ENCODE measurements at places on chromosomes 12 and 14.

DNA sequence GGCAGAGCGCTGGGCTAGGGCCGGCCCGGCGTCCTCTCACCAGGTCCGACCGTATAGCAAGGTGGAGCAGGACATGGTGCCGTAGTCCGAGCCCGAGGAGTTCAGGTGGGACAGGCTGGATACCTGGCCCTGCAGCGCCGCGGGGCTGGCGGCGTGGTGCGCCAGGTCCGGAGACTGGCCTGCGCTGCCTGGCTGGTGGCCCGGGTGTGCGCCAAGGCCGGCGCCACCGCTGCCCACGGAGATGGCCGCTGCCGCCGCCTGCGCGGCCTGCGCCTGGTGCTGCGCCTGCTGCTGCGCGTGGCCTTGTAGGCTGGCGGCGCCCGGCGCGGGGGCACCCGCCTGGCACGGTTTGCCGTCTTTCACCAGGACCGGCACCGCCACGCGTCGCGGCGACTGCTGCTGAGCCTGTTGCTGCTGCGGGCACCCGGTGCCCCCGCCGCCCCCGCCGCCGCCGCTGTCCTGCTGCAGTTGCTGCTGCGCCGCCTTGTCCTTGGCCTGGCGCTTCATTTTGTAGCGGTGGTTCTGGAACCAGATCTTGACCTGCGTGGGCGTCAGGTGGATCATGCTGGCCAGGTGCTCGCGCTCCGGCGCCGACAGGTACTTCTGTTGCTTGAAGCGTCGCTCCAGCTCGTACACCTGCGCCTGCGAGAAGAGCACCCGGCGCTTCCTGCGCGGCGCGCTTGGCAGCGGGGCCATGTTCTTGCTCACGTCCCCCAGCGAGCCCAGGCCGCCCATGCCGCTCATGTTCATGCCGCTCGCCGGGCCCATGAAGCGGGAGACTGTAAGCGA is 2.6 kb downstream of the NKX2-1 start:
- DNase-seq = no peak

DNA sequence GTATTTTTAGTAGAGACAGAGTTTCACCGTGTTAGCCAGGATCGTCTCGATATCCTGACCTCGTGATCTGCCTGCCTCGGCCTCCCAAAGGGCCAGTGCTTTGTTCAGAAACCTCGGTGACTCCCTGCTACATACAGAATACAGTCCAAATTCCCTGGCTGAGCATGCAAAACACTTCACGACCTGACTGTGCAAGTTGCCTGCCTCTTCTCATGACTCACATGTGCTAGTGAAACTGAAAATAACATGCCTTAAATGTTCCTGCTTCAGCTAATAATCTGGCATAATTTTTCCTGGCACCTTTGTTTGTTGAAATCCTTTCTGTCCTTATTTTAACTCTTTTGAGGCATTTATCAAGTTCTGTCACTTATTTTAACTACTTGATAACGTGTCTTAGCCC is 8.2 kb downstream of the DMAC2L start:
- no peak for DNase-seq

DNA sequence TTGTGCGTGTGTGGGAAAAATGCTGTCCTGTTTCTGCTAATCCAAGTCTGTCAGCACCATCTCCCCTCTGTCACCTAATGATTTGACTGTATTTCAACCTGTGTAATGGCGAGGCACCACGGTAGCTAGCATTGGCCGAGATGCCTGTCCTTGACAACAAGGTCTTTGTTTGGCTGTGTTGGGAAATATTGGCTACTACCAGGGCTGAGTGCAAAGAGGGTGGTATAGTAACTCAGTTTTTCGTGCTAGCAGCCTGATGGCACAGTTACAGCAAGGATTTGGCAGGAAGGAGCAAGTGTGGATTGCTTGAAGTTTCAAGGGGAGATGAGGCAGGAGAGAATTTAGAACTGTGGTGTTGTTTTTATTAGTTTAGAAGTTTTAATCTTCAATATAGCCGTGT is 440.3 kb upstream of the RGS6 start:
- DNase-seq = no peak

DNA sequence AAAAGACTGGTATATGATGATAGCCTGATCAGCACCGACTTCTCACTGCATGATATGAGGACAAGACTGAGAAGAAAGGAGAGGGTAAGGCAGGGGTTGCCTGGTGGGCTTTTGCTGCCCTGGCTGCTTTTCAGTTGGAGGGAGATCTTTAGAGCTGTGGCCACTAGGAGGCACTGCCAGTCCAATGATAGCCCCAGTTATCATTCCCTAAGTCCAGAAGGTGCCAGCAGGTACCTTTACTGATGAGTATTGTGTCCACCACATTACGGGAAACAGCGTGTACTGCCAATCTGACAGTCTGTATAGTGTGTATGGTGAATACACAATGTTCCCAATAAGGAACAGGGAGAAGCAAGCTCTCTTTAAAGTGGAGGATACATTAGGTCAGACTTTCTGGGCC is 55.8 kb upstream of the CCDC175 start:
- DNase-seq = no peak

DNA sequence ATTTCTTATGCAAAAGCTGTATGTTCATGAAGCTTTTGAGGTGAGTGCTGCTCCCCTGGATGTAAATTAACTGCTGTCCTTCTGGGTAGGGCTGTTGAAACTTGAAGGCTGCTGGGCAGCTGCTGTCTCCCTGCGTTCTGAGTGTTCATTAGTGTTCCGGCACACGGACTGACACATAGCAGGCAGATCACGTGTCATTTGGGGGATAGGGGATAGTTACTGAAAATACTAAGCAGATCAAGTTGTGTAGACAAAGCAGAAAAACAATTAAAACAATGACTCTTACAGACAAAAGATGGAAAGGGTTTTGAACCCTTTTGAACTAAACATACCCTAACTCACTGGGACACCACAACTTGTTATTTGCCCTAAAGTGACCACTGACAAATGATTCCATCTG is 82.5 kb downstream of the PRICKLE1 start:
- no peak for DNase-seq

- no peak for DNase-seq
Observed at GRCh38 chr12:95198914-95199313, 18.4 kb downstream of the FGD6 start.

DNA sequence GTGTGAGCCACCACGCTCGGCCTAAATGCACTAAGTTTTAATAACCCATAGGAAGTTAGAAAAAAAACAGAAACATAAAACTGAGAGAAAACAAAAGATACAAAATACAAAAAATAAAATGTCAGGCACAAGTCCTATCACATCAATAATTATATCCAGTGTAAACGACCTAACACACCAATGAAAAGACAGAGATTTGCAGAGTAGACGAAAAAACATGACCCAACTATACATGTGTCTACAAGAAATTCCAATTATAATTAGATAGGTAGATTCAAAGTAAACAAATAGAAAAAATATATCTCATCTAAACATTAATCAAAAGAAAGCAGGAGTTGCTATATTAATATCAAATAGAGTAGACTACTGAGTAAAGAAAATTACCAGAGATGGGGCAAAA is 69.4 kb upstream of the NUDT4 start:
- DNase-seq = no peak

DNA sequence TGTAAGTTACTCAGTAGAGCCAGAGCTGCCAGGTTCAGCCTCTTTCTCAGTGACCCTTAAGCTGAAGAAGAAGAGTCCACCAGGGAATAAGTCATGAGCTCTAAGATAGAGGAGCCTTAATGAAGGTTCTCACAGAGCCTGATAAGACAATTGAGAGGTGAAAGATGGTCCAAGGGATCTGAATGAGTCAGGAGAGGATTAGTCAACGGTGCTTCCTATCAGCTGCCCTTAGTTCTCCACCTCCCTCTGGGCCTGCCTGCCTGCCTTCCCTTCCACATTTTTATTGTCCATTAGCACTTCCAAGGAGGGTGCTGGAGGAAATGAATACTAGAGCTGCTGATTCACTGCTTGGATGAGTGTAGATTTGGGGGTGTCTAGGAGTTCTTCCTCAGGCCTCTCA is 161.7 kb upstream of the RMST start:
- no peak for DNase-seq

DNA sequence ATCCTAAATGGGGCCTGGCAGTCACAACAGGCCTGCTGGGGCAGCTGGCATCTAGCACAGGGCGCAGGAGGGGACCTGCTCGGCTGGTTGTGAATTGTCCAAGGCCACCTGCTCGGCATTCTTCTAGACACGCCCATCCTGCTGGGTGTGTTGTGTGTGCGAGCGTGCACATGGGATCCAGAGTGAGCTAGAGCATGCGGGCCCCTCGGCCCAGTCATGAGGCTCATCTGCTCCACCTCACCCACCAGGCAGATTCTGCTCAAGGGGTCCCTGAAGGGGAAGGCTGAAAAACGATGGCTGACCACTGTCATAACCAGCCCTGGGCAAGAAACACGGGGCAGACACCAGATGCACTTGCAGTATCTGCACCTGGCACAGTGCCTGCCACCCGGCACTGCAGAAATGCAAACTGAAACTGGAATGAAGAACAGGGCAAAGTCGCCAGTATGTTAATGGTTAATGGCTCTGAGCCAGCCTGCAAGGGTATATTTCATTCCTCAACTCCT is 31.8 kb downstream of the MAX start:
- DNase-seq = peak; percentile 72

- DNase-seq = no peak
Observed at GRCh38 chr14:66403183-66403582, 83.0 kb upstream of the CCDC196 start.

- DNase-seq = no peak
Observed at GRCh38 chr12:7441216-7441615, 2.7 kb downstream of the CD163L1 start.

GRCh38 chr14:72523424-72524294 is 370.2 kb downstream of the DPF3 start:
- DNase-seq = no peak

DNA sequence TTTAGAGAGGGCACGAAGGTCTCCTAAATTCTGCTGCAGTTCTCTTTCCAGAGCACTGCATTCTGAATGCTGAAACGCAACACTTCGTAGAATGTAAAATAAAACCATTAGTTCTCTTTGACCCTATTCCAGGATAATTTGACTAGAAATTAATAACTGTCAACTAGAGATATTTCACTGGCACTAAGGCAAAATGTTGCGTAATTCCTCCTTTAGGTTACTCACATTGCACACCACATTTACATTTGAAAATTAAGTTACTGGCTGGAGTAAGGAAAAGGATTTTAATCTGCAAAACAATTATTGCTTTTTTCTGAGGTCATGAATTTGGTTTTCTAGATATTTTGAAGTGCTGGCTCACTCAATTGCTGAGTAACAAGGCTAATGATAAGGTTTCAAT is 58.0 kb upstream of the TRHDE start:
- DNase-seq = no peak

GRCh38 chr12:3972576-3972975 is 99.4 kb upstream of the PARP11 start:
- DNase-seq = no peak

- DNase-seq = no peak
Observed at GRCh38 chr12:60266381-60266852, 670.6 kb downstream of the SLC16A7 start.

- DNase-seq = no peak
Observed at GRCh38 chr14:40784860-40785259, 821.8 kb upstream of the LRFN5 start.

GRCh38 chr12:104626069-104626837 is 169.5 kb downstream of the CHST11 start:
- no peak for DNase-seq

DNA sequence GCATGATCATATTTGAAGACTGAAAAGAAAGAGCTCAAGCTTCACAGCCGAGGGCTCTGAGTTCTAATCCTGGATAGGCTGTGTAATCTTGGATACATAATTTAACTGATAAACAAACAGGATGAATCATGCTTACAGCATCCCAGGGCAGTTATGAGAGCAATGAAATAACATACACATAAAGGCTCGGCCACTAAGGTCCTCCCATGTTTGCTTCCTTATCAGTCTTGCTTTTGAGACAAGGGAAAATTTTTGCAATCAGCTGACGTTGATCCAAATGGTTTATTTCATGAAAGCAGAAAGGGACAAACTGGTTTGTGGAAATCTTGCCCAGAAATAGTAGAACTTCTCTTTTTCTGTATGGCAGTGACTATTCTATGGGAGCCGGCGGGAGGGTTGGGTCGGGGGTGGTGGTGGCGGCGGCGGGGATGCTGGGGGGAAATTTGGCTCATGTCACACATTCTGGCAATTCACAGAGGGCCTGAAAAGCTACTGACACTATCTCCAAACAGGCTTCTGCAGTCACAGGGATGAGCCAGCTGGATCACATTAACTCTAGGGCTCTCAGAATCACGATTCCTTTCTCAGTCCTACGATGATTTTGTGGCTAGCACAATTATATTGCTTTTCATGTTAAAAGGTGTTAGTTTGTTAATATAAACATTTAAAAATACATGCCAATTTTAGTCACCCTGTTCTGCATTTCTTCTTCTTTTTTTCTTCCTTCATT is 124.5 kb downstream of the SLC8A3 start:
- no peak for DNase-seq
